NCI-H187 (cell line): ENCODE measurements at places on chromosomes 16 and 17.

GRCh38 chr16:17246974-17247732, 223.6 kb downstream of the XYLT1 start:
- DNase-seq: no peak

DNA sequence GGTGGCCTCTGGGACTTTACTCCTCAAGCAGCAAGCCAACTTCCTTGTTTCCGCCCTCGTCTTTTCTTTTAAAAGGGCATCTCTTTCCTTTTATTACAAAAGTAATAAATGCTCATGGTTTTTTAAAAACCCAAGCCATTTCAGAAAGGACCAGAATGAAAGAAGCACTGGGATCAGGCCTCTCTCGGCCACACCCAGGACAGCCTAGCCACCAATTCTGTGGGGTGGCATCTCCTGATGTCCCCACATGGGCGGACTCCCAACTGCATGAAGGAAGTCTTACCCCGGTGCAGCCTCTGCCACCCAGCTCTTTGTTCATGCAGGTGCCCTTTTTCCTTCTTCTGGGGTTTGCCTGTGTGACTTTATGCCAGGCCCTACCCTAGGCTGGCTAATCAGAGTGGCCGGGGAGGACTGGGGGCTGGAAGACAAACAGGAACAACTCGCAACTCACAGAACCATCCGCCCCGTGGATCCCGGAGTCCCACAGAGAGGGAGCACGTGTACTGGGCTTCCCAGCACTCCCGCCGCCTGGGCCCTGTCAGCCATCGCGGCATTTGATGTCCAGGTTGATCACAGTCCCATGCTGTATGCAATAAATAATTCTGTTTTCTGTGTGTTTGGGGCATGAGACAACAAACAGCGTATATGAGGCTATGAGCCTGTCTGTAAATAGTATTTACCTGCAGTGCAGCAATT, 2.6 kb upstream of the RASD1 start:
- no peak for DNase-seq

- no peak for DNase-seq
These were observed 36.5 kb upstream of the DHRS7B start for GRCh38 chr17:21089933-21090901.

DNA sequence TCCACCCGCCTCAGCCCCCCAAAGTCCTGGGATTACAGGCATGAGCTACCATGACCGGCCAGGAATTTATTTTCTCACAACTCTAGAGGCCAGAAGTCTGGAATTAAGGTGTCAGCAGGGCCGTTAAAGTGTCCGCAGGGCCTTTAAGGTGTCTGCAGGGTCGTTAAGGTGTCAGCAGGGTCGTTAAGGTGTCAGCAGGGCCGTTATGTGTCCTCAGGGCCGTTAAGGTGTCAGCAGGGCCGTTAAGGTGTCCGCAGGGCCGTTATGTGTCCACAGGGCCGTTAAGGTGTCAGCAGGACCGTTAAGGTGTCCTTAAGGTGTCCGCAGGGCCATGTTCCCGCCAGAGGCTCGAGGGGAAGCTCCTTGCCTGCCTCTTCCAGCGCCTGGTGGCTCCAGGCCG, 125.2 kb downstream of the RAP1GAP2 start:
- no peak for DNase-seq

GRCh38 chr17:48113201-48113676, 5.7 kb downstream of the SNX11 start:
- no peak for DNase-seq

DNA sequence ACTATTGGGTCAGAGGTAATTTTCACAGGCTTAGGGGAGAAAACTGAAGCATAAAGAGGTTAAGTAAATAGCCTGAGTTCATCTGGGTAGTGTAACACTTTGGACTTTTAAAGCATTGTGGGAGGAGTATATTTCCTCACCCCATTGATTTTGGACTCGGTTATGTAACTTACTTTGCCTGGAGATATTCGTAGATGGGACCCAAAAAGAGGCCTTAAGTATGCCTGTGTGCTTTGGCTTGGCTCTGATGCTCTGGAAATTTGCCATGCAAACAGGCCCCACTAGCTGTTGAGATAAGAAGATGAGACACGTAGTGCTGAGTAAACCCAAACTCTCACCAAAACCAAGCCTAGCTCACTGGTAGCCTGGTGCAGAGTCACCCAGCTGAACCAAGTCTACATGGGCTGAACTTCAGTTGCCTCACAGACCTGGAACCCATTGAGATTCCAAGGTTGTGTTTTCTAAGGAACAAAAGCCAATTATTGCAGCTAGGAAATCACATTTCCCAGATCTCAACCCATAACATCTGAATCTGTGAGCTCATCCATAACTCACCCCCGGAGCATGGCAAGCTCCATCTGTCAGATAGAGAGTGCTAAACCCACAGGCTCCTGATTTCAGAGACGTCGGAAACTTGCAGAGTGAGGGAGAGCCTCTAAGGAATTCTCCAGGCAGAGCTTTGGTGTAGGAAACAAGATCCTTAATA, 536.0 kb upstream of the C16orf82 start:
- no peak for DNase-seq

GRCh38 chr17:71251951-71252350, 868.9 kb upstream of the SOX9 start:
- DNase-seq: no peak

- DNase-seq: no peak
These were observed 12.6 kb downstream of the TBX4 start for GRCh38 chr17:61464843-61465180.

DNA sequence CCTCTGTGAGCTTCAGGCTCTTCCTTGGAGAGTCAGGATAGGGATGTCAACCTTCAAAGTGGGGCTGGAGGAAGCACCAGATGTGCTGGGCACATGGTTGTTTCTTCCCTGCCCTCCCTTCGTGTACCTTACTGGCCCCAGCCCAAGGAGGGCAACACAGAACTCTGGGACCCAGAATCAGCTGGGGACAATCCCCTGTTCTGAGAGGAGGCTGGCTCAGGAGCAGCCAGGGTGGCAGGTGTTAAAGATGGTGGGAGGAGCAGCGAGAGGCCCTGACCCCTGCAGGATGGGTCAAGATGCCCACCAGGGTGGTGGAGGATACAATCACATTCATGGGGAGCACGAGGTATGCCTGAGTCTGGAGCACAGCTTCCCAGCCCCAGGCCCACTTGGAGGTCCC, 300.4 kb downstream of the ABCC12 start:
- DNase-seq: no peak

DNA sequence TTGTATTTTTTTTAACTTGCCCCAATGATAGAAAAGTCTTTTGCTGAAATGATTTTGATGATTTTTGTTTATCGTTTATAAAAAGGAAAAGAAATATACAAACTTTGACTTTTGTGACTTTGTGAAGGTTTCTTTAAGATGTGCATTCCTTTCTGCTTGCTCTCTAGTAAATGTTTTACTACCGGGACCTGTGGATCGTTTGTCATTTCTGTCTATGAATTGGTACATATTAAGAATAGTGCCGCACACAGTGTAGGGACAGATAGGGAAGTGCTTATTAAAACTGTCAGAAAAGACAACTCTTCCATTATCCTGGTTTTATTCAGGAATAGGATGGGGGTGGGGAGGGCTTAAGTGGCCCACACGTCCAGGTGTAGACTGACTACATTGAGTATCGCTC, 8.1 kb upstream of the PSMC5 start:
- DNase-seq: no peak

GRCh38 chr16:17574256-17574655, 103.5 kb upstream of the XYLT1 start:
- no peak for DNase-seq

DNA sequence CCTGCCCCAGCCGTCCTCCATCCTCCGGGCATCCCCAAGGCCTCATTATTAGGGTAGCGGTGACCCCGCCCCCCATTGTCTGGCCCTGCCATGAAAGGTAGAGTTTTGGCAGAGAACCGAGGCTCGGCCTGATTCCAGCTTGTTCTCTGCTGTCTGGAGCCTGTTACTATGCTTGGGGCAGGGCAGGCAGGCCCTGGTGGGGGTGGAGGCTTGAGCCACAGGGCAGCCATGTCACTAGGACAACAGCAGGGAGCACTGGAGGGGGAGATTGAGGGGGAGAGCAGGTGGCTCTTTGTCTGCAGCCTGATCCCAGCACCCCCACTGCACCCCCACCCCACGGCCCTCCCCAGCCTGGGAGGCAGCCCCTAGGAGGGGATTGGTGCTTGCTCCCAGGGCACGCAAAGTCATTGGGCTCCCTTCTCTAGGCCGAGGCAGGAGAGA, 15.4 kb downstream of the RHBDL3 start:
- DNase-seq: no peak

- no peak for DNase-seq
These were observed 801 bp downstream of the VPS35 start for GRCh38 chr16:46688101-46688653.

GRCh38 chr17:69960755-69961154, 114.3 kb upstream of the KCNJ16 start:
- DNase-seq: no peak

GRCh38 chr17:82204831-82205719, 7.6 kb downstream of the CCDC57 start:
- no peak for DNase-seq

- no peak for DNase-seq
These were observed 110.4 kb upstream of the HAS3 start for GRCh38 chr16:68995011-68995504.

- DNase-seq: no peak
These were observed 28.9 kb upstream of the CFAP20 start for GRCh38 chr16:58157951-58158540.

DNA sequence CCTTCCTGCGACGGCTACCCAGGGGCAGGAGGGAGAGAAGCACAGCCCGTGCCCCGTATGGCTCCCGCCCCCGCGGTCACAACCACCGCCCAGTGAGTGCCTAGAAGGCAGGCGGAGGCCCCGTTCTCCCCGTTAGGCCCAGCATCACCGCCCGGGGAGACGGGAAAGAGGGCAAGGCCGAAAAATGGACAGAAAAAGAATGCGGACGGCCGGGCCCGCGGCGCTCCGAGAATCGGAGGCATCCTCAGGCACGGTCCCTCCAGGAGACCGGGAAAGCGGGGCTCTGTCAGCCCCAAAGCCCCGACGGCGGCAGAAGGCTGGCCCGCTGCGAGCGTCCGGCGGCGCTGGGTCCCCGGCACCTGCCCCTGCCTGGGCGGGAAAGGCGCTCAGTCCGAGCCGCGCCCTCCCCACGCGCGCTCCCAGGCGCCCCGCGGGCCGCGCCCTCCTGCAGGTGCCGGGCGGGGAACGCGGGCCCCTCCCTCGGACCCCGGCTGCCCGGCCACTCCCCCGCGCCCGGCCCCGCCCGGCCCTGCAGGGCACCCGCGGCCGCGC, 407 bp downstream of the MCRIP1 start:
- no peak for DNase-seq

DNA sequence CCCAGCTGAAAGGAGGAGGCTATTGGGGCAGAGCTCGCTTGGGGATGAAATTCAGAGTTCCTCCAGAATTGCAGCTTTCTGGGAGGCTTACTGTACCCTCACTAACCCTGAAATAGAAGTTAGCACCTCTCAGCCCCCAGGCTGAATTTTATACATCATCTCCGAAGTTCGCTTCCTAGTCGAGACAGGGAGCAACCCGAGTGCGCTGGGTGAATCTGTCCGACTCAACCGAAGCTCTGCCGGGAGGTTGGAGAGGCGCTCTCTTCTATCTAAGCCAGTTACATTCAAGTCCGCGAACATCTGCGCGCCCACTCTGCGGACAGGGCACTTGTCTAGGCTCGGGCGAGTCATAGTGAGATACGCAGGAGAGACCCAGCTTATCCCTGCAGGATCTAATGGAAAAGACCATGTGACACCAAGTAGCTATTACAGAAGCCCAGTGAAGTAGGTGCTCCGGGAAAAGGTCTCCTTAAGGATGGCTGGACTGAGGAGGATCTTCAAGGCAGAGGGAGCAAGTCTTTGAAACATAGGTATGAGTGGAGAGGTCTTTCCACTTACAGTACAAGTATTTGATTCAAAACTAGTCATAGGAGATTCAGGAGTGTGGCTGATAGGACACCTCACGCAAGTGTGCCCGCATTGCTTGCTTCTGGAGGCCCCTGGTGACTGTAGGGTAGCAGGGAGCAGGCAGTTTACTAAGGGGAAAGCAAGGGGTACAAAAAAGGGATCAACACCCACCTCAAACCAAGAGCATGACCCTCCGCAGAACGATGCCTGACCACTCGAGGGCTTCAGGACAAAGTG, 646 bp upstream of the HES7 start:
- no peak for DNase-seq
